Stomach (tissue), 19 donors: ENCODE measurements at places on chromosomes 2 and 18. TPM values are rescaled to one million over a fixed set of nuclear protein-coding genes. Genes with fewer than 3 reads are reported as not detected.

Gene ANKRD29
- 1.2 TPM for total RNA-seq

DNA sequence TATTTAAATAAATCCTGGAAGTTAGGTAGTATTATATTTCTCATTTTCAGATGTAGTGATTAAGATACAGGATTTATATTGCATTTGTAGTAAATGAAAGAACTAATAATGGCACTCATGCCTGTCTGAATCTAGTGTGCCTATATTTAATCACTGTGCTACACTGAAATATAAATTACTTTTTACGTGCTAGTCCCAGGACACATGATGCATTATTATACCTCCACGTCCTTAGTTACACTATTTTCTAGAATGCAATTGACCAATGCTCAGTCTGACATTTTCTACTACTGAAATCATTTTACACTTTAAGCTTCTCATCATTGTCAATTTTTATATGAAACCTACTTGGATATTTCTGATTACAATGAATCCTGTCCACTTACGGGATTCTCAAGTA, 80.9 kb upstream of the TMEFF2 start:
- no peaks in the 10 kb centered on the region for H3K4me1 ChIP-seq
- no peaks in the 10 kb centered on the region for H3K36me3 ChIP-seq
- DNase-seq = no peak
- H3K27ac ChIP-seq = no peak overlapping the region
- no peaks in the 10 kb centered on the region for H3K27me3 ChIP-seq
- no peak overlapping the region for H3K4me3 ChIP-seq

Gene ACMSD
- not detected for total RNA-seq

DNA sequence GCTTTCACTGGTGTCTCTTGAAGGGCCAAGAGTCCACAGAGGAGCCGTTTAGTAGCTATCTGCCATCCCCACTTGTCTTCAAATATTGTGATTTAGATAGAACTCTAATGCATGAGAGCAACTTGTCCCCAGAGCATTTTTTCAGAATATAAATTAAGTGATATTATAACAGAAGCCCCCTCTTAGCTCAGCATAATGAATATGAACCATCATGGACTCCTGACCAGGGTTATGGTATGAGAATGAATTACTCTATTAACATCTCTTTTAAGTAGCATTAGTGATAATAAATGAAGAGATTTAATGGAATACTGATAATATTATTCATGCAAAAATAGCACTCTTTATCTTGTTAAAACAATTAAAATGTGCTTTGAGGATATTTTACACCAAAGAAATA, 709.6 kb downstream of the GALR1 start:
- H3K4me1 ChIP-seq = no peaks in the 10 kb centered on the region
- DNase-seq = no peak
- no peaks in the 10 kb centered on the region for H3K27me3 ChIP-seq
- H3K4me3 ChIP-seq = no peak overlapping the region
- H3K36me3 ChIP-seq = no peaks in the 10 kb centered on the region

Gene NPPC
- not detected for total RNA-seq

DNA sequence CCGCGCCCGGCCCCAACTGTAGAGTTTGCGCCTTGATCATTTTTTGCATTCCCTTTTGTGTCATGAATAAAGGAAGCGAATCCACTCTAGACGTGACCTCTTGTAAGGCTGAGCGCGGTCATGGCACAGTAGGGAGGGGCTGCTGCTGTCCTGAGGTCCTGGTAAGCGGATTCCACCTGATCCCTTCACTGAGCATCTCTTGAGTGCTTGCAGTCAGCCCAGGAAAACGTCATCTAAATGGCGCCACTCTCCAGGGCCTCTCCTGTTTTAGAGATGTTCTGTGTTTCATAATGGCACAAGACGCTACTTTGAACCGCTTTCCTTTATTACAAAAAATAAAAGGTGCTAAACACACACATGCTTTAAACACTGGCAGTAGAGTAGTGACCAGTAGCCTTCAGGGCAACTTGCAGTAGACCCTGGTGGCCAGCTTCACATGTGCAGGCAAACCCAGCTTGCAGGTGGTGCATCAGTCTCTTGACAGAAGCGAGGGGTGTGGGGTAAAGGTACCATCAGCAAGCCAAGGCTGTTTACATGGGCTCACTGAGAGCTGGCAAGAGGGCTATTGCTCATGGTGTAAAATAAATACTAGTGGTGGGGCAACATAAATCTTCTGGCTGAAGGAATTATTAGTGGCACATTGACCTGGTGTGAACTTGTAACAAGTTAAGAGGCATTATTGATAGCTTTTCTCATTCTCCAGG, 43.0 kb upstream of the ACKR3 start:
- no peak for DNase-seq
- H3K36me3 ChIP-seq = no peaks in the 10 kb centered on the region
- H3K4me3 ChIP-seq = no peak overlapping the region

- DNase-seq = peak; percentile 50
- no peak overlapping the region for H3K27ac ChIP-seq
- H3K36me3 ChIP-seq = no peaks in the 10 kb centered on the region
- no peaks in the 10 kb centered on the region for H3K27me3 ChIP-seq
Measured at GRCh38 chr2:158828378-158829164, 33.5 kb downstream of the DAPL1 start.

- H3K27ac ChIP-seq = no peak overlapping the region
- no peaks in the 10 kb centered on the region for H3K36me3 ChIP-seq
- no peaks in the 10 kb centered on the region for H3K27me3 ChIP-seq
- H3K4me1 ChIP-seq = no peaks in the 10 kb centered on the region
Measured at GRCh38 chr2:151020411-151020810, 241.3 kb downstream of the RBM43 start.

DNA sequence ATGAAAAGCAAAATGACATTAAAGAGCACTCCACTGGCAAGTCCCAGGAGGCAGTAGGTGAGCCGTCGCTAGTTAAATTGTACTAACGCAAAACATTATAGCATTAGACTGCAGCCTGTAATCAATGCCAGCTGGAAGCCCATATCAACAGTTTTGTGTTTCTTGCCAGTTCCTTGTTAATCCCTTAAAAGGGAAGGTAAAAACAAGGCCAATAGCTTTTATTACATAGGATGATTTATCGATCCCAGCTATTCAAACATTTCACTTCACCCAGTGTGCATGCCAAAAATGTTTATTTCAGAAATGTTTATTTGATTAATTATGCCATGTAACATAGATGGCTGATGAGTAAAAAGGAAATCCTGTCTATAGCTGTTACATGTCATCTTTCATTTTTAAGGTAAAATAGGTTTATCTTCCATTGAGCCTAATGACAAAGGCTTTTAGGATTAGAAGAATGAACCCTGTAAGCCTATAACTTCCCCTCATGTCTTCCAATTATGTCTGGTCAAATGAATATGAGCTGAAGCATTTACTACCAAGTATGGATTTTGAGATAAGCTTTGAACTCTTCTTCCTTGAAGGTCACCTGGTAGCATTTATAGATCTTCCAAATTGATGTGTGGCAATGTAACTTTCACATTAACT, 591.2 kb downstream of the RNF144A start:
- no peak for DNase-seq
- no peaks in the 10 kb centered on the region for H3K36me3 ChIP-seq
- H3K27me3 ChIP-seq = no peaks in the 10 kb centered on the region
- no peak overlapping the region for H3K27ac ChIP-seq
- no peaks in the 10 kb centered on the region for H3K4me1 ChIP-seq
- no peak overlapping the region for H3K4me3 ChIP-seq

- H3K27me3 ChIP-seq = no peaks in the 10 kb centered on the region
- no peak for DNase-seq
- no peaks in the 10 kb centered on the region for H3K4me1 ChIP-seq
- H3K4me3 ChIP-seq = no peak overlapping the region
- H3K36me3 ChIP-seq = no peaks in the 10 kb centered on the region
- H3K27ac ChIP-seq = no peak overlapping the region
Measured at GRCh38 chr2:227373389-227373788, 5.7 kb downstream of the TM4SF20 start.

GRCh38 chr2:111037128-111037527, 83.6 kb upstream of the BCL2L11 start:
- no peak for DNase-seq
- no peak overlapping the region for H3K27ac ChIP-seq
- H3K4me1 ChIP-seq = no peaks in the 10 kb centered on the region
- no peaks in the 10 kb centered on the region for H3K27me3 ChIP-seq
- no peaks in the 10 kb centered on the region for H3K36me3 ChIP-seq

DNA sequence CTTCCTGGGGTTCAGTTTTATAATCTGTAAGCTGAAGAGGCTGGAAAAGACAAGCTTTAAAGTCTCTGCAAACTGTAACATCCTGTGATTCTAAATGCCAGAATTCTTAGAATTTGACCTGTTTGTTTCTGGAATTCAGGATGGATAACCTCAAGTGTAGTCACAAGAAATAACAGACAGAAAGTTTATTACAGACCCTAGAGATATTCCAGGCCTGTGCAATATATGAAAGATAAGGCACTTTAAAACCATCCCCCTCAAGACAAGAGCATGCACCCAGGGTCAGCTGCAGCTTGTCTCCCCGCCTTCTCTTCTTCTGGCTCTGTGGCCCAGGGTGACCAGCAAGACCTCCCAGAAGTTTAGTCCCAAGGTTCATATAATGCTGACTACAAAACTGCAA, 298.7 kb upstream of the ACVR2A start:
- H3K4me1 ChIP-seq = no peaks in the 10 kb centered on the region
- H3K27ac ChIP-seq = no peak overlapping the region
- H3K36me3 ChIP-seq = no peaks in the 10 kb centered on the region
- no peak for DNase-seq

Gene DGUOK
- total RNA-seq = 6.7 TPM

DNA sequence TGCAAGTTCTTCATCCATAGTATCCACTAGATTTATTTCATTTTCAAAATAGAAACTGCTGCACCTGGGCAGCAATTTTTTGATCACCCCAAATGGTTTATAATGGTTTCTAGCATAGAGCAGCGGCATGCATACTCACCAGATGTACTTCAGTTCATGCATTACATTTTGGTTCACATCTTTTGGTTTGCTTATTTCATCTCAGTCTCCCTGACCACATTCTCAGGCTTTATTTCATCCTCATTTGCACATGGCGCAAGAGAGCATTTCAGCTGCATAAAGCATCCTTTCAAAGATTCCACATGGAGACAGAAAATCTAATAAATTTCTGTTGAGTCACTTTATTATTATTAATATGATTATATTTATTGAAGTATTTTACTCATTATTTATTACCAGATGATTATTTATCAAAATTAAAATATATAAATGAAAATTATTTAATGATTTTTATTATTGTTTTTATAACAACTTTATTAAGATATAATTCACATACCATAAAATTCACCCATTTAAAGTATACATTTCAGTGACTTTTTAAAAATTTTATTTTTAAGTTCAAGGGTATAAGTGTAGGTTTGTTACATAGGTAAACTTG, 284.6 kb downstream of the TXNL1 start:
- H3K4me1 ChIP-seq = no peaks in the 10 kb centered on the region
- H3K27ac ChIP-seq = no peak overlapping the region
- no peak for DNase-seq
- H3K36me3 ChIP-seq = no peaks in the 10 kb centered on the region
- no peak overlapping the region for H3K4me3 ChIP-seq
- H3K27me3 ChIP-seq = no peaks in the 10 kb centered on the region

- H3K36me3 ChIP-seq = no peaks in the 10 kb centered on the region
- H3K27me3 ChIP-seq = no peaks in the 10 kb centered on the region
- H3K4me1 ChIP-seq = no peaks in the 10 kb centered on the region
Measured at GRCh38 chr2:162062559-162062958, 11.5 kb downstream of the DPP4 start.

Gene IL1RL1
- 20.4 TPM for total RNA-seq

- H3K4me1 ChIP-seq = no peaks in the 10 kb centered on the region
- DNase-seq = no peak
- no peak overlapping the region for H3K27ac ChIP-seq
- no peaks in the 10 kb centered on the region for H3K27me3 ChIP-seq
Measured at GRCh38 chr2:11236335-11236734, 81.1 kb downstream of the SLC66A3 start.

Gene RPS27A
- total RNA-seq = 835 TPM

GRCh38 chr2:74538881-74539339, 9.2 kb downstream of the HTRA2 start:
- H3K4me1 ChIP-seq = no peaks in the 10 kb centered on the region
- no peaks in the 10 kb centered on the region for H3K36me3 ChIP-seq
- DNase-seq = no peak
- H3K4me3 ChIP-seq = no peak overlapping the region
- no peak overlapping the region for H3K27ac ChIP-seq

- no peaks in the 10 kb centered on the region for H3K36me3 ChIP-seq
- DNase-seq = peak; percentile 65
- no peak overlapping the region for H3K4me3 ChIP-seq
- H3K27me3 ChIP-seq = no peaks in the 10 kb centered on the region
Measured at GRCh38 chr2:12501469-12502158, 215.1 kb upstream of the TRIB2 start.

GRCh38 chr2:159146996-159147666, 139.4 kb downstream of the WDSUB1 start:
- peak; percentile 67 for DNase-seq
- H3K4me1 ChIP-seq = peaks cover 43% of the 10 kb centered on the region
- no peaks in the 10 kb centered on the region for H3K27me3 ChIP-seq
- H3K4me3 ChIP-seq = no peak overlapping the region
- no peaks in the 10 kb centered on the region for H3K36me3 ChIP-seq

GRCh38 chr2:176679061-176679669, 409.9 kb downstream of the MTX2 start:
- no peaks in the 10 kb centered on the region for H3K27me3 ChIP-seq
- no peaks in the 10 kb centered on the region for H3K36me3 ChIP-seq
- H3K4me3 ChIP-seq = no peak overlapping the region
- H3K27ac ChIP-seq = no peak overlapping the region
- no peaks in the 10 kb centered on the region for H3K4me1 ChIP-seq

DNA sequence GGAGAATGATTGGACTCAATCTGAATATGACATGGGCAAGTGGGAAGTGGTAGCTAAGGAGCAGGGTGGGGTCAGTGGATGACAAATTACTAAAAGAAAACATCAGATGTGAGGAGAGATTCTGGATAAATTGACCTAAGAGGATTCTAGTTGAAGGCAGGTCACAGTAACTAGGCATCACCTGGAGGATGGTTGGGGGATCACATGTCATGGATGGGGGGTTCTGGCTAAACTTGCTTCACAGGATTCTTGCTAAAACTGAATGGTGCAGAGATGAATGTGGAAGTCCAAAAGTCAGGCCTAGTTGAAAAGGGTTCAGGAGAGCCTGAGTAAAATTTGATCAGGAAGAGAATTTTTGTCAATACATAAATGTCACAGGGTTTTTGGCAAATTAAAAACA, 18.3 kb downstream of the CLHC1 start:
- H3K27me3 ChIP-seq = no peaks in the 10 kb centered on the region
- H3K4me3 ChIP-seq = no peak overlapping the region
- H3K36me3 ChIP-seq = no peaks in the 10 kb centered on the region
- no peak for DNase-seq
- H3K4me1 ChIP-seq = no peaks in the 10 kb centered on the region
- no peak overlapping the region for H3K27ac ChIP-seq
